ENCODE measurements at places on chromosomes 12 and 14. TPM values are rescaled to one million over a fixed set of nuclear protein-coding genes. Genes with fewer than 3 reads are reported as not detected.

DNA sequence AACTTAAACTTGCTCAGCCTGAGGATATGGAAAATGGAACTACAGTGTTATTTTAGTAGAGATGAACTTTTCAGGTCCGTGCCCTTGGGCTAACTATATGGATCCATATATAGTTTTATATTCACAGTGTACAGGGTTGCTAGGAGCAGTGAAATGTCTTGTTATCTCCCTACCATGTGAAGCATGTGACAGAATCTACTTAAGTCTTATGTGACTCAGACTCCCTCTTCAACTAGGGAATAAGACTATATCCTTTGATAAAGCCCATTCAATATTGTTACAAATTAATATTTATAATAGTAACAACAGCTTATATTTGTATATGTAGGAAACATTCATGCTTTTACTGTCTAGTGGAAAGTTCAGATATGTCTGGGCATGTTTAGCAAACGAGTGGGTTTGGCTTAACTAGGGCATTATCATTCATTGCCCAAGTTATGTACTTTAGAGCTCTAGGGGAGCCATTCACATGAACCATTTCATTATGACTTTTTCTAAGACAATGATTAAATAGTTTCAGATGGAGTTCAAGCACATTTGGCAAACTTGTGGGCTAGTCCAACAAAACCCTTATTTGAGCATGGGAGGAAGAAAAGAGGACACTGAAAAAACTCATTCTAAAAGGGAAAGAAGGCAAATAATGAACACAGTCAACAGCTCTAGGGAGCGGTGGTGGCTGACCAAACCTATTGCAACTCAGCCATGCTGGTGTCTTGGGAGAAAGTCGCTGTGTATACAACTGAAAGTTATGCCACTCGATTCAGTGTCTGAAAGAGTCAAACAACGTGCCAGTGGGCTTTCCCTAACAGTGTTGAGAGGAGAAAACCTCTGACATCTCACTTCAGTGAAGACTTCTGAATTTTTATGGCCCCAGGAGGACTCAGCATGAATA is 305.9 kb upstream of the G2E3 start:
- peak; percentile 41 for DNase-seq

DNA sequence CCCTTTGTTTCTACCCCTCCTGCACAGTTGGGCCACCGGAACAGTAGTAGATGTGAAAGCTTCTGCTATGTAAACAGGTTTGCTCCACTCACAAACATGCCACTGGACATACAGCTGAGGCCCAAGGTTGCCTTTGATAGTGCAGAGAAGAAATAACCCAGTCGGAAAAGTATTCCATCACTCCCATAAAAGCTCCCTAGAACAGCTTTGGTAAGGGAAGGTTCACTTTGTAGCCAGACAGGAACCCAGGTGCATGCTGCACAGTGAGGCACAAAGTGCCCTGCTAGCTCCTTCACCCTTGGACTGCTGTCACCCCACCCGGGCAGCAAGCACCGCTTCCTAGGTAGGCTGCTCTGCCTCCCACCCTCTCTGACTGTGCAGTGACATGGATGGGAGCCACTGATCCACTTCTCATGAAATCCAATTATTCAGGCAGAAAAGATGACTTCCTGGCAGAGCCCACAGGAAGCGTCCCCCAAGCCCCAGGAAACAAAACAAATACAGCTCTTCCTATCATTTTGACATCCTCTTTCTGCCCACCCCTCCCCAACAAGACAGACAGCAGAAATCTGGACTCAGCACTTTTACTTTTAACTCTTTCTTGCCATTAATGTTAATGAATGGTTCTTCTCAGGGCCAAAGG is 100.2 kb downstream of the SRGAP1 start:
- DNase-seq: no peak

DNA sequence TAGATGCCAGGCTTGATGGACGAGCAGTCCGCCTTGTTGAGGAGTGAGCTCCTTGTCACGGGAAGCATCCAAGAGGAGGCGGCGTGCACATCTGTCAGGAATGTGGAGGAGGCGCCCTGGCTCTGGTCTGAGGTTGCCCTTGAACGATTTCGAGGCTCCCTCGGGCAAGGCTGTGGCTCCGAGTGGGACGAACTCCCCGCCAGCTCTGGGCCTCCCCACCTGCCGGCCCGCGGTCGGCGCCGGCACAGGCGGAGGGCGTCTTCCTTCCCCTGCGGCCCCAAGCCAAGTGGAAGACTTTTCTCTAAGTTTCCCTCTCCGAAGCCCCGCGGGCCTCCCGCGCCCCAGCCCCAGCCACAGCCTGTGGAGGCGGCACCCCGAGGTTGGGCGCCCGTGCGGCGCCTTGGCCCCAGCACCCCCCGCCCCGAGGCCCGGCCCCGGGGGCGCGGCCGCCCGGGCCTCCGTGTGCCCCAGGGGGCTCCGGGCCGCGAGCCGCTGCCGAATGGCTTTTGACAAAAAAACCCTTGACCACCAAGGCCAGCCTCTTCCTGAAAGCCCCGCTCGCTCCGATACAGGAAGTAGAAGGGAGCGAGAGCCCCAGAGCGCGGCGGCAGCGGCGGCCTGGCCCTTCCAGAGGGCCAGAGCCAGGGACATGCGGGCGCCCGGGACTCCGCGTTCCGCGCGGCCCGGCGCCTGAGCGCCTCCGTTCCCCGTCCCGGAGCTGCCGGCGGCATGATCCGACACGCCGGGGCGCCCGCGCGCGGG is at the start of gene RIN3:
RIN3 (plus strand) TSS at position 578 of the 762 bp plus-strand sequence; CDS start at position 730, 152 bp downstream.
- peak; percentile 52 for DNase-seq

The NUAK1 gene
- 96.1 TPM for total RNA-seq
